ENCODE measurements at places on chromosomes 2 and 18.

DNA sequence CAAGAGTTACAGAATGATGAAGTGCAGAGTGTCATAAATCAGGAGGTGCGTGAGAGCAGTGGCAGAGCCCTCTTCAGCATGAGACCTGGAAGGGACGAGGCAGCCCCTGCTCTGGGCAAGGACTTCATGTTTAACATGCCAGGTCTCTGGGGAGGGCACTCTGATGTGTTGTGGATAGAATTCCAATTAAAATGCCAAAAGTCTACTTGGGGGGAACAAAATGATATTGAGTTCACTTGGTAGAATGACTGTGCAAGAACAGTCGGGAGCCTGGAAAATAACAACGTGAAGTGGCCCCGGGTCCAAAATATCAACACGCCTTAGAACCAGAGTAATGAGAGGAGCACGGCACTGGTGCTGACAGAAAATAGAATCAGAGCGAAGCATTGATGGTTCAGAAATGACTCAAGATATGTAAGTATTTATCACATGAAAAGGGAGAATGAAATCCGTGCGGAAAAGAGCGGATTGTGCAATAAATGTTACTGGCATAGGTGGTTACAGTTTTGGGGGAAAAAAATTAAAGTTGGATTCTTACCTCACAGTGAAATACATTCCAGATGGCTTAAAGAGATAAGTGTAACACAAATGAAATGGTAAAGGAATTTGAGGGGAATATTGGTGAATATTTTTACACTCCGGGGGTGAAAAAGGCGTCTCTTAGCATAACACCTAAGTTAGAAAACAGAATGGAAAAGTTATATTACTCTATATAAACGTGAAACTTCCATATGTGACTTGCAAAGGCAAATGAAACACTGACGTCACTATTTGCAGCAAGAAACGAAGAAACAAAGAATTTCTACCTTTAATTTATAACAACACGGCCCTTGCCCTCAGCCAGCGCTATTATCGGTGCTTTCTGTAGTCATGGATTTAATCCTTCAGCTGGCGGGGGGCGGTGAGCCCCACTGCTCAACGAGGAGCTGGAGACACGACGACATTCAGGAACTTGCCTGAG is 159.4 kb upstream of the TWIST2 start:
- no peaks in the 10 kb centered on the region for H3K27me3 ChIP-seq
- H3K27ac ChIP-seq: no peak overlapping the region

DNA sequence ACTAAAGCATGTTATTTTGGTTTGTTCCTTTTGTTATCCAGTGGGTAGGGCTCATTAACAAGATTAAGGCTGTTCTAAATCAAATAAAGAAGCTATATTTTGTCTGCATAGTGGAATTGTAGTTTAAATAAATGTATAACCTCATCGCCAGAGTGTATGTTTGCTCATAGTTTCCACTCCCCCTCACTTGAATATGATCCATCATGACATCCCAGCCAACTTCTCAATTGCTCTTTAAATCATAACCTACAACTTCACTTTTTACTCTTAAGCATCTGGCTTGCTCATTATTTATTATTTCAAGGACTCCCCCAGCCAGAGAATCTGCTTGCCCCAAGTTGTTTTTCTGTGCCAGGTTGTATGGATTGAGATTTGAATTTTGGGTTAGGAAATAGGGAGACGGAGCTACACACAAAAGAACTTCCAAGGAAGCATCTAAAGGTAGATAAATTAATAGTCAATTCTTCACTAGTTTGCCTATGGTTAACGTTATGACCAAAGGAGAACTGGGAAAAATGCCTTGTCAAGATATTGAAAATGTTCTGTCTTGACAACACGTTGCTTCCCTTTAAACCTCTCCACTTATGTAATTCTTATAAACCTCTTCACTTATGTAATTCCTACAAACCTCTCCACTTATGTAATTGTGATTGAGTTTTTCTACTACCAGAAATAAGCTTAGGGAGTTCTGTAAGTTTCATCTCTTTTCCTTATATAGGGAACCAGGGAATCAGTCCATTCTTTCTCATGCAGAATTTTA is 55.4 kb upstream of the UPP2 start:
- no peak overlapping the region for H3K4me3 ChIP-seq
- H3K27ac ChIP-seq: no peak overlapping the region
- DNase-seq: no peak
- H3K27me3 ChIP-seq: no peaks in the 10 kb centered on the region
- no peaks in the 10 kb centered on the region for H3K36me3 ChIP-seq
- H3K4me1 ChIP-seq: no peaks in the 10 kb centered on the region

- peaks cover 68% of the 10 kb centered on the region for H3K4me1 ChIP-seq
- no peak overlapping the region for H3K27ac ChIP-seq
- H3K4me3 ChIP-seq: no peak overlapping the region
- H3K27me3 ChIP-seq: no peaks in the 10 kb centered on the region
Measured at GRCh38 chr2:227515742-227516141, 43.8 kb downstream of the AGFG1 start.

GRCh38 chr18:8277270-8277669 is 332.0 kb upstream of the RAB12 start:
- no peaks in the 10 kb centered on the region for H3K27me3 ChIP-seq
- no peak overlapping the region for H3K4me3 ChIP-seq
- no peaks in the 10 kb centered on the region for H3K4me1 ChIP-seq
- DNase-seq: no peak
- no peak overlapping the region for H3K27ac ChIP-seq

DNA sequence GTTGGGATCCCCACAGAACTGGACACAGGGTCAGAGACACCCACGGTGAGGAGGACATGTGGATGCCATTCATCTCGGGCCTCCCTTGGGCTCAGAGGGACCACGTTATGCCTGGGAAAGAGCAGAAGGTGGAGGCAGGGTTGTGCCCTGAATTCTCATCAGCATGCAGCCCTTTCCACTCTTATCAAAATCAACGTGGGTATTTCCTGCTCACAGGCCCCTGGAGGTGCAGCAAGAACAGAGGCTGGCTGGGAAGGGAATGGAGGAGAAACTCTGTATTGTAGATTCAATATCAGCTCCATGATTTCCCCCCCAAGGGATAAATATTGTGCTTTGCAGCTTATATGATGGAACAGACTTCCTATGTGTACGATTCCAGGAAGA is 90.9 kb downstream of the SETBP1 start:
- H3K4me1 ChIP-seq: peaks cover 48% of the 10 kb centered on the region
- no peak overlapping the region for H3K27ac ChIP-seq
- H3K36me3 ChIP-seq: no peaks in the 10 kb centered on the region
- no peak overlapping the region for H3K4me3 ChIP-seq
- H3K27me3 ChIP-seq: no peaks in the 10 kb centered on the region
- DNase-seq: no peak

DNA sequence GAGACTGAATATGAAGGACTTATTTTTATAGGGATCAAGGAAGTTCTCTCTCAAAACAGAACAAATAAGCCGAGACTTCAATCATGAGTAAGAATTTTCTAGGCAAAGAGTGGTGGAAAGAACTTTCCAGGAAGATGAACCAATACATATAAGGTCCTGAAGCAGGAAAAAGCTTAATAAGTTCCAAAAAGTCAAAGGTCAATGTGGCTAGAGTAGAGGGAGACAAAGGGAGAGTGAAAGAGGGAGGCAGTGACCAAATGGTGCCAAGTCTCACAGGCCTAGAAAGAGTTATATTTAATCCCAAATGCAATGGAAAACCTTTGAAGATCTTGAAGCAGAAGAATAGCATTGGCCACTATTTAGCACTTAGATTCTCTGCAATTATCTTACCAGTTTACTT is 56.0 kb downstream of the PDE11A start:
- DNase-seq: no peak
- H3K4me1 ChIP-seq: no peaks in the 10 kb centered on the region
- H3K27me3 ChIP-seq: no peaks in the 10 kb centered on the region

- no peak for DNase-seq
- H3K4me3 ChIP-seq: peak overlapping the region; percentile 89
- no peak overlapping the region for H3K27ac ChIP-seq
- H3K27me3 ChIP-seq: no peaks in the 10 kb centered on the region
Measured at GRCh38 chr2:112483831-112484230, 1.9 kb downstream of the TTL start.

- H3K36me3 ChIP-seq: no peaks in the 10 kb centered on the region
- H3K4me1 ChIP-seq: no peaks in the 10 kb centered on the region
- H3K27ac ChIP-seq: no peak overlapping the region
- H3K27me3 ChIP-seq: no peaks in the 10 kb centered on the region
- no peak overlapping the region for H3K4me3 ChIP-seq
- no peak for DNase-seq
Measured at GRCh38 chr18:3706279-3707097, 256.5 kb downstream of the TGIF1 start.

DNA sequence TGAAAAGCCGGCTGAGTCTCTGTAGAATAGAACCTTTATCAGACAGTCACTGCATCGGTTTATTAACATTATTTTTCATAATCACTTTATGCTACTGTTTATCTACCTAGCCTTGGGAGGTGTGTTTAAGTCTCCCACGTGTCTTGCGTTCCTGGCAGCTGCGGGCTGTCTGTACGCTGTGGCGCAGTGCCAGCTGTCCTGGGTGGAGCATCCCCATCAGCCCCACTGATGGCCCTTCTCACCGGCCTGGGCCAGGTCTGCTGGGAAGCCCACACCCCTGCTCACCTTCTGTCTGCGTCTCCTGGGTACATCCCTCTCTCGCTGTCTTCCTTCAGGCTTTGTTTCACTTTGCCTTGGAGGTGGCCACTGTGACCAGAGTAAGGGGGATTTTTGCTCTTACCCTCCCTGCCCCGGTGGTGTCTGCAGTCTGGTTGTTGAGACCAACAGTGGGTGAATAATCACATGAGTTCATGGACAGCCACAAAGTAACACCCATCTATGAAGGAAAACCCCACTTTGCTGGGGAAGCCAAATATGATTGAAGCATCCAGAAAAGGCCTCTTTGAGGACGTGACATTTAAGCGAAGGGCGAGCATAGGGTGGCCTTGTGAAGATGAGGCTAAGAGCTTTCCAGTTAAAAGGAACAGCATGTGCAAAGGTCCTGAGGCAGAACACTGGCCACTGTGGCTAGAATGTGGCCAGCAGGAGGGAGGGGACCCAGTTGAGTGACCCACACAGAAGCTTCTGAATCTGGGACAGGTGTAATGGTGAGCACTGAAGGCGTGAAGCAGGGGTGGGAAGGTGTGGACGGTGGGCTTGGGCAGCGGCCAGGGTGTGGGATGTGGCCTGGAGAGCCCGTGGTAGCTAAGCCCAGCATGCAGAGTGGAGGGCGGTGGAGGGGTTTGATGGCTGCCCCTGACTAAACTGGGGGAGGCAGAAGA is 41.7 kb downstream of the RAMP1 start:
- H3K27me3 ChIP-seq: no peaks in the 10 kb centered on the region
- H3K27ac ChIP-seq: peak overlapping the region; percentile 98
- no peak for DNase-seq
- no peaks in the 10 kb centered on the region for H3K36me3 ChIP-seq

DNA sequence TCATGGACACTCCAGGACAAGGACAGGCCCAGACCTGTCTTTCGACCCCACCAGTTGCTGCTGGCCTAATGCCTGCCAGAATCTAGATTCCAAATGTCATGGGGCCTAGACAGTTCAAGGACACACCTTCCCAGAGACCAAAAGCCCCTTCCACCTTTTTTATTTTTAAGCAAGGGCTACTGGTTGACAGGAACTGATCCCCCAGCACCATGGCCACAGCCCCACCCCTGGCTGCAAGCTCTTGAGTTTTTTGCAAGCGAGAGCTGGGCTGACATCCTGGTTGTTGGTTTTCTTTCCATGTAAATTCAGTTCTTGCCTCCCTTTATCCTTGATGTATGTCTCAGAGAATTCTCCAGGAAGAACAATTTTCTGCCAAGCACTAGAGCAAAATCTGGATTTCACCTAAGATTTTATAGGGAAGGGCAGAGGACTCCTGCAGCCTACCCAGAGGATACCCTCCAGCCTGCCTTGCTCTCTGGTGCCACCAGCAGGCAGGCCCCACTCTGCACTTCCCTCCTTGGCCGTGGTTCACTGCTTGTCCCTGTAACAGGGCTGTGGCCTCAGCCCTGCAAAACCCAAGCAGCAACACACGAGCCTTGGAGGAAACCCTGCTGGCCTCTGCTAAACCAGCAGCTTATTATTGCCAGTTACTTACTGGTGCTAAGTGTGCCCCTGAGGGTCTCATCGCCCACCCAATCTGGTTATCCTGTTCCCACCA is 97.7 kb downstream of the TWIST2 start:
- no peak overlapping the region for H3K27ac ChIP-seq
- no peak overlapping the region for H3K4me3 ChIP-seq
- peak; percentile 75 for DNase-seq
- peaks cover 8% of the 10 kb centered on the region for H3K27me3 ChIP-seq
- H3K36me3 ChIP-seq: no peaks in the 10 kb centered on the region
- H3K4me1 ChIP-seq: no peaks in the 10 kb centered on the region

- H3K4me1 ChIP-seq: no peaks in the 10 kb centered on the region
- no peak for DNase-seq
- H3K27ac ChIP-seq: no peak overlapping the region
- no peaks in the 10 kb centered on the region for H3K27me3 ChIP-seq
- no peak overlapping the region for H3K4me3 ChIP-seq
Measured at GRCh38 chr2:19125901-19126680, 232.3 kb downstream of the OSR1 start.

DNA sequence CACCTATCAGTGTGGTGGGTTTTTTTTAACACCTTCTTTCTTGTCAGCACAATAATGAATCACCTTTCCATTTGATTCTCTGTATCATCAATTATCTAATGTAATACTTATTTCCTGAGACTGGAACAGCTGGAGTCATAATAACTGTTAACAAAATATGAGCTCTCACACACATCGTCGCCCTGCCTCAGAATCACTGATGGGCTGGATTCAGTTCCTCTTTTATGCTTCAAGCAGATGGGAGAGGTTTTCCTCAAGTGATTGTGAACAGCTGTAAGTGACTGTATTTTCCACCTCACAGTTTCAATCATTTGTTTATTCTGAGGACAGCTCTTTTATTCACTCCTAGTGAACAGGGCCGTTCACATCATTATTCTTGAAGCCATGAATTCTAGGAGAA is 330.2 kb downstream of the DSC3 start:
- no peaks in the 10 kb centered on the region for H3K36me3 ChIP-seq
- H3K4me3 ChIP-seq: no peak overlapping the region
- no peaks in the 10 kb centered on the region for H3K27me3 ChIP-seq
- no peak for DNase-seq
- no peaks in the 10 kb centered on the region for H3K4me1 ChIP-seq

DNA sequence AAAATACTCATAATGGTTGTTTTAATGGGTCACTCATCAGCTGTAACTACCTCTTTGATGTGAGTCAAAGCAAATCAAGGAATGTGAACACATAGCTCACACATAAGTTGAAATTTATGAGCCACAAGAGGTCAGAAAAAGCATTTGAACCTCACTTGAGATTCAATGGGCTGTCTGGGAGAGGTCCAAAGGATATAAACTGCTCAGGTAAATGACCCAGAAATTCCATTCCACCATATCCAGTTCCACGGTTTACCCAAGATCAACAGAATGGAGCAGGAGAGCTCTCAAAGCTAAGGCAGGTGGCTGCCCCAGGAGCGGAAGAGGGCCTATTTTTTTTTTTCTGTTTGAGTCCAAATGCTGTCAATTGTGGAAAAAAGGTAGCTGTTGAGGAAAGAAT is 464.1 kb downstream of the TNS1 start:
- DNase-seq: no peak
- H3K27ac ChIP-seq: no peak overlapping the region
- H3K27me3 ChIP-seq: no peaks in the 10 kb centered on the region
- no peaks in the 10 kb centered on the region for H3K4me1 ChIP-seq
